ENCODE measurements at places on chromosomes 12 and 14. TPM values are rescaled to one million over a fixed set of nuclear protein-coding genes. Genes with fewer than 3 reads are reported as not detected.

The LMBR1L gene
- 38.4 TPM for total RNA-seq

The SLC38A4 gene
- total RNA-seq = 0.24 TPM

The SDR9C7 gene
- total RNA-seq = not detected

The HOXC10 gene
- not detected for total RNA-seq

The C3AR1 gene
- 1.9 TPM for total RNA-seq

All from epithelial cell of alveolus of lung (primary cell).